Esophagus mucosa (tissue), 1 donor: ENCODE measurements at places on chromosomes 16 and 17. TPM values are rescaled to one million over a fixed set of nuclear protein-coding genes. Genes with fewer than 3 reads are reported as not detected.
A peak's percentile ranks its signal among the peaks of the same experiment; 100 is the strongest.

DNA sequence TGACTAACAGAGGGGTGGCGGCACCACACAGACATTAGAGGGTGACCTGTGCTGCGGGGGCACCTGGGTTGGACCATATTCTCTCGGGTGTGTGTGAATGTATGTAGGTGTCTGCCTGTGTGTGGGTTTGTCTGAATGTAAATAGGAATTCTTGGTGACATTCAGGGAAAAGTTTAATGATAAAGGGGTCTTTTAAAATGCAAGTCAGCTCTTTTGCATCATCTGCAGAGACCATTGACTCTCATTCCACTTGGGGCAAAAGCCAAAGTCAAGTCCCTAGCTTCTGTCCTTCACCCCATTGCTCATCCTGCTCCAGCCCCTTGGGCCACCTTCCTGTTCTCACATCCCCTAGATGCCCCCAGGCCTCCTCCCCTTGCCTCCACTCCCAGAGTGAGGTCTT, 23.6 kb downstream of the KSR1 start:
- ATAC-seq: no peak

DNA sequence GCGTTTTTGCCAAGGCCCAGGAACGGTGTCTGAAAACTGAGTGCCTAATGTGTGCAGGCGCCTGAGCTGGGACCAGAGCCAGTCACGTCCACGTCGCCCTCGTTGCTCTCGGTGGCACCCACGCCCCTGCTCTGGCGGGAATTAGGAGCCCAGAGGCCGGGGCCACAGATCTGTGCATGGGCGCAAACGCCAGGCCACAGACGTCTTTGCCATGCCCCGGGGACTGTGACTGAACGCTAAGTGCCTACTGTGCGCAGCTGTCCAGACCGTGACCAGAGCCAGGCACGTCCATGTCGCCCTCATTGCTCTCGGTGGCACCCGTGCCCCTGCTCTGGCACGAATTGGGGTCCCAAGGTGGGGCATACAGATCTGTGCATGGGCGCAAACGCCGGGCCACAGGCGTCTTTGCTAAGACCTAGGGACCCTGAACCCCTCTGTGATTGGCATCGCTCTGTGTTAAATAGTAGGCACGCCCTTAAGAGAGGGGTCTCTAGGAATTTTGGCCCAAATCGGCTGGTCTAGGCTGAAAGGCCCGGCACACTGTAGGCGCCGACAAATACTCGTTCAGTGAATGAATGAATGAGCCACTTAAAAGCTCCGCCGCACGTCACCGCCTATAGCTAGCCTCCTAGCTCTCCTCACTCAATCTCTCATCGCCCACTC, 827 bp upstream of the UBALD1 start:
- ATAC-seq: peak; percentile 0

The ZG16B gene
- total RNA-seq: 15.3 TPM

- peak; percentile 85 for ATAC-seq
Measured at GRCh38 chr17:8994319-8994718, 27.0 kb upstream of the NTN1 start.

The HS3ST4 gene
- 2.1 TPM for total RNA-seq

- no peak for ATAC-seq
Measured at GRCh38 chr17:69375229-69375628, 39.3 kb upstream of the MAP2K6 start.
